Activated naive CD4-positive, alpha-beta T cell treated with anti-CD3 and anti-CD28 coated beads, Interleukin-2, amount 50 U/mL, for 16 hours (primary cell): ENCODE measurements at places on chromosomes 6 and 20.

- DNase-seq: no peak
These were observed 37.2 kb downstream of the SYNJ2 start for GRCh38 chr6:158018851-158019361.

GRCh38 chr6:39295611-39296011 lies 18.6 kb downstream of the KCNK17 start:
- no peak for DNase-seq

- no peak for DNase-seq
These were observed 104.8 kb downstream of the MAFB start for GRCh38 chr20:40584130-40584809.

- no peak for DNase-seq
These were observed 54.2 kb downstream of the REV3L start for GRCh38 chr6:111428811-111429210.

GRCh38 chr6:140319209-140319608 lies 944.8 kb upstream of the CITED2 start:
- no peak for DNase-seq

GRCh38 chr6:144574796-144575195 lies 289.7 kb downstream of the UTRN start:
- no peak for DNase-seq

GRCh38 chr20:44400671-44400969 lies 45.1 kb downstream of the HNF4A start:
- no peak for DNase-seq

- DNase-seq: no peak
These were observed 209.2 kb downstream of the CD83 start for GRCh38 chr6:14326774-14327173.

DNA sequence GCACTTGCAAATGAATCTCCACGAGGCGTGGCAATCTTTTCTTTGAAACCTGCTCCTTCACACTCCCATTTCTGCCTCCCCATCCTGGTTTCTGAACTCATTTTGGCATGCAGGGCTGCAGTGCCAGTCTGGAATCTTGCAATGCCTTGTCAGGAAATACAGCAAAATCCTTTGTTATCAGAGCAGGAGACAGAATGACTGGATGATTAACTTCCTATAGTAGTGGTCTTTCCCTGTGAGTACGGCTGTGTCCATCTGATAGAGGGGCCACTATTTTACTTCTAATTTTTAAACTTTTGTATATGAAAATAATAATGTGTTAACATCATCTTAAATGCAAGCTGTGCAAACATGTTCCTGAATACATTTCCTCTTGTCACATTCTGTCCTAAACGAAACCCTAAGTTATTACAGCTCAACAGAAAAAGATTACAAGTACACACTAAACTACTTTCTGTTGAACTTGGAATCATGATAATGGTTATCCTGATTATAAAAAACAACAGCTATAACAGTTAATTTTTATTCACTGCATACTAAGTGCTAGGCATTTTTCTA lies 140.2 kb downstream of the KIF13A start:
- no peak for DNase-seq

- DNase-seq: no peak
These were observed 45.5 kb upstream of the UNC93A start for GRCh38 chr6:167245591-167245990.

DNA sequence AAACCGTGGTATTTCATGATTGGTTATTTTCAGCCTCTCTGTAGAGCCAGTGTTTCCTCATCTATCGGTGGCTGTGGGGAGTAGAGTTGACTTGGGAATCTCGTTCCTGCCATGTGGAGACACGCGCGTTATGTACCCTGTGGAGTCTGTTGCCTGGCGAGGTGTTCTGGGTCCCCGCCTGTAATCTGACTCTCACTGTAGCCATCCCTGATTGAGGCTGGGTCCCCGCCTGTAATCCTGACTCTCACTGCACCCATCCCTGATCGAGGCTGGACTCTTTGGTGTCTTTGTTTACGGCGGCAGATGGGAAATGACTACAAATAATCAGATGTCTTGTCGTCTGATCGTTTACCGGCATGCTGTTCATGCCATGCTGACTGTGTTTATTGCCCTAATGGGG lies 153.9 kb downstream of the DTNBP1 start:
- no peak for DNase-seq

- DNase-seq: no peak
These were observed 32.5 kb upstream of the SIRPA start for GRCh38 chr20:1862663-1863053.

- no peak for DNase-seq
These were observed 1.1 kb downstream of the SYNJ2 start for GRCh38 chr6:157982563-157983405.

DNA sequence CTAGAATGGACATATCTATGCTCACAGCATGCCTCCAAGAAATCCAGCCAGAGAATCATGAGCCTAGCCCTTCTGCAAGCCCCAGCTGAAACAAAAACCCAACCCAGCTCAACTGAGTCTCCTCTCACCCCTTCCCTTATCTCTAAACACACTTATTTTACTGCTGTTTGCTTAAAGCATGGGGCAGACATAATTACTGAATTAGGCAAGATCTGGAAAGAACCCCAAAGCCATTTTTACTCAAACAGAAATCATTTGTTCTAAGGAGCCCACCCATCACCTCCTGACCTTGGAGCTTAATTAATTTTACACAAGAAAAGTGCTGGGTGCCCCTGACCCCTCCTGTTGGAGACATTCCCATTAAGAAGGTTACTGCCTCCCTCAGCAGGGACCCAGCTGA lies 291.6 kb downstream of the MAFB start:
- no peak for DNase-seq

GRCh38 chr6:160750276-160750689 lies 48.2 kb downstream of the PLG start:
- DNase-seq: no peak

DNA sequence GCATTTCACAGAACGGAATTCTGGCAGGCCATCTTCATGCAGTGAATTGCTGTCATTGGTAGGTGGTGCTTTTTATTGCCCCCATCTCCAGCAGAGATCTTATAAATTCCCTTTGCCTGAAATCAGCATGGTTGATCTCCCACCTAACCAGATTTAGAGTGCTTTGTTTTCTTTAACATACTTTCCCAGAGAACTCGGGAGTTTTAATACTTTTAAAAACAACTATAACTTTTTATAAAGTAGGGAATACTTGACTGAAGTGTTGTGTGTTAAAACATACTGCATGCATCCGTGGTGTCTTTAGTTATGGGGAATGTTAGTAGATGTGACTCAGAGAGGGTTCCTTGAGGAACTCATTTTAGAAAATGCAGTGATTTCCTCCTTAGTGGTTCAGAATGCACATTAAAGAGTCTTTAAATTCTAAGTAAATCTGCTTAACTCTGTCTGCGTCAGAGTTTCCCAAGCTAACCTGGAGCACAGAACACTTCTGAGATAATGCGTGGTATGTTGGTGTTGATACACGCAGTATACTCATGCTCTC lies 54.9 kb downstream of the AKAP12 start:
- no peak for DNase-seq

GRCh38 chr6:96995903-96996302 lies 71.4 kb downstream of the KLHL32 start:
- DNase-seq: no peak
